Ovary (tissue), 10 donors: ENCODE measurements at places on chromosomes 11 and 22.

DNA sequence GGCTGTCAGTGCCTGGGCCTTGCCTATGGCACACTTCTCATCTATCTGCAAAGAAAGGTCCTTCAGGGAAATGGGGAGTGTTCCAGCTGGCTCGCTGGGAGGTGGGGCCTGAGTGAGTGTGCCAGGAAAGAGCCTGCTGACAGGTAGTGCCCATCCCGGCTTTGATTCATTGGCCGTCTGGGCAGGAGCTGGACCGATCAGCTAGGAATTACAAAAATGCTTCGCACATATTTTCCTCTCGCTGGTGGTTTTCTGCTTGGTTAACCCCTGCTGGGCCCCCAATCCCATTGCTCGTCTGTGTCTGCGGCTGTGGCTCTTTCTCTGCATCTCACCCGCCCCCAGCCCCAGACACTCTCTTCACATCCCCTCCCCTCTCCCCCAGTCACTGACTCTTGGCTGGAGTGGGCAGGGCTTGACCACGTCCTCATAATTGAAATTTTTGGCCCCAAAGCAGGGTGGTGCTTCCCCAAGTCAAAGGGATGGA lies 10.8 kb downstream of the LIF start:
- DNase-seq: no peak

- DNase-seq: no peak
Measured at GRCh38 chr11:65262776-65263175, 1.0 kb downstream of the POLA2 start.

DNA sequence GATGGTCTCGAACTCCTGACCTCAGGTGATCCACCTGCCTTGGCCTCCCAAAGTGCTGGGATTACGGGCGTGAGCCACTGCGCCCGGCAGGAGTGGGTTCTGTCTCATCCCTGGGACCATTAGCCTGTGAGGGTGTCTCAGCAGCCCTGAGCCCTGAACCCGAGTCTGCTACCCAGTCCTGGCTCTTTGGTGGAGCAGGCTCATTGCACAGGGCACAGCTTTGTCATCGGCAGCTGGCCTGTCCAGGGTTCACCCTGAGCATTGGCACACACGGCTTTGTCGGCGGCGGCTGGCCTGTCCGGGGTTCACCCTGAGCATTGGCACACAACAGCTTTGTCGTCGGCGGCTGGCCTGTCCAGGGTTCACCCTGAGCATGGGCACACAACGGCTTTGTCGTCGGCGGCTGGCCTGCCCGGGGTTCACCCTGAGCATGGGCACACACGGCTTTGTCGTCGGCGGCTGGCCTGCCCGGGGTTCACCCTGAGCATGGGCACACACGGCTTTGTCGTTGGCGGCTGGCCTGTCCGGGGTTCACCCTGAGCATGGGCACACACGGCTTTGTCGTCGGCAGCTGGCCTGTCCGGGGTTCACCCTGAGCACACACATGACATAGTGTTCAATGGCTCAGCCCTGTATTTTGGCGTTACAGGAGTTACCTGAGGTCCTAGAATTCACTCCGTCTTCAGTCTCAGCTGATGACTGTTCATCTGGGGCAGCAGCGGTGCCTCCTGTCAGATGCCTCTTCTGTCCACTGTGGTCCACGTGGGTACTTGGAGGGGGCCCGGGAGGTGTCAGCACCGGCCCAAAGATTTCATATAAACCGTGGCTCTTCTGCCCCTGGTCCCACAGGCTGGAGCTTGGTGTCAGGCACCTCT lies 1082.5 kb downstream of the BRD1 start:
- DNase-seq: no peak

DNA sequence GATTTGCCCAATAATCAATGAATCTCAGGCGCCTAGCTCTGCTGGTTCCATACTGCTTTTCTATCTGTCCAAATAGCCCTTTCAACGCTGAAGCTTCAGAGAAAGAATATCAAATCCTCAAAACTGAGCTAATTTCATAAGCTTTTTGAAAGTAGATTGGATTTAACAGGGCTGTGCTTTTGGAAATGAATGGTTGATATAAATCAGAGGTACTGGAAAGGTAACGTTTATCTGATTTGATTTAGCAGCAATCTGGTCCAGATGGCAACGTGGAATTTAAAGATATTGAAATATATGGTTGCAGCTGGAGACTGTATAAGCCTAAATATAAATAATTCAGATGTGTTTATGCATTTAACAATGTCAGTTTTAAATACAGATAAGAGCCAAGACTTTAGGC lies 229.5 kb upstream of the MPPED2 start:
- DNase-seq: no peak

- DNase-seq: no peak
Measured at GRCh38 chr11:60838132-60838531, 3.8 kb upstream of the CCDC86 start.

GRCh38 chr11:10809373-10810160 lies 841 bp upstream of the EIF4G2 start:
- no peak for DNase-seq

DNA sequence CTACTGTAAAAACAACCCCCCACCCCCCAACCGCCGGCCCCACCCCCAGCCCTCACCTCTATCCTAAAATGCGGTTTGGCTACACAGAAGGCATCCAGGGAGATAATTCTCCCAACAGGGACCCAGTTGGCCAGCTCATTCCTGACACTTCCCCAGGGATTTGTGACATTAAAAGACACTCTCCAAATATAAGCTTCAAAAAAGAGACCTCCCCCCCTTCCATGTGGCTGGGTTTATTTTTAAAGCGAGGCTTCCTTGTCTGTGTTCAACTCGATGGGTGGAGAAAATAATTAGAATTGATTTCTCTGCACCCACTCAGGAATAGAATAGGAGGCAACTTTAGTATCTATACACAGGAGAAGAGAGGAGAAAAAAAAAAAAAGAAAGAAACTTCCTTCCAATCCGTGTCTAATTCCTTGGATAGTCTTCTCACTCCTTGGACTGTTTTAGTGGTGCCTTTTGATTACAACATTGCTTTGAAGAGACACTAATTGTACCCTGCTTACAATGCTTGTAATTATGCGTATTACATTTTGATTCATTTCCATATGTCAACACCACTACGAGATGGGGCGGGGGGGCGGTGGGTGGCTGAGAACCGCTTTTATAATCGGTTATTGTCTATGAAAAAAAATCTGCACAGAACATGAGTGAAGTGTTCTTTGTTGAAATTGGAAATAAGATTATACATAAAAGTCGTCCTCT lies 500.4 kb downstream of the MIAT start:
- no peak for DNase-seq
